ENCODE measurements at places on chromosomes 5 and 9. TPM values are rescaled to one million over a fixed set of nuclear protein-coding genes. Genes with fewer than 3 reads are reported as not detected.

- DNase-seq, result no peak
Observed at GRCh38 chr9:87641067-87641466, 84.9 kb upstream of the CTSL start.

GRCh38 chr5:14790220-14790619 lies 81.4 kb downstream of the ANKH start:
- DNase-seq, result no peak

Gene C5orf52
- not detected for total RNA-seq

DNA sequence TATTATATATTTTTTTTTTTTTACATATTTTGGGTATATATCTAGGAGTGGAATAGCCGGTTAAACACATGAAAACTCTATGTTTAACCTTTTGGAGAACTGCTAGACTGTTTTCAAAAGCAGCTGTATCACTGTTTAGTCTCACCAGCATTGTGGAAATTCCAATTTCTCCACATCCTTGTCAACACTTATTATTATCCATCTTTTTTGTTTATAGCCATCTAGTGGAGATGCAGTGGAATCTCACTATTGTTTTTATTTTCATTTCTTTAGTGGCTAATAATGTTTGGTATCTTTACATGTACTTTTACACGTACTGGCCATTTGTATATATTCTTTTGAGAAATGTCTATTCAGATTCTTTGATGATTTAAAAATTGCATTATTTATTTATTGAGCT lies 22.7 kb upstream of the CCDC180 start:
- no peak for DNase-seq

Gene CAMLG
- total RNA-seq, result 32.3 TPM

GRCh38 chr9:27085456-27085855 lies 23.6 kb upstream of the TEK start:
- DNase-seq, result no peak

DNA sequence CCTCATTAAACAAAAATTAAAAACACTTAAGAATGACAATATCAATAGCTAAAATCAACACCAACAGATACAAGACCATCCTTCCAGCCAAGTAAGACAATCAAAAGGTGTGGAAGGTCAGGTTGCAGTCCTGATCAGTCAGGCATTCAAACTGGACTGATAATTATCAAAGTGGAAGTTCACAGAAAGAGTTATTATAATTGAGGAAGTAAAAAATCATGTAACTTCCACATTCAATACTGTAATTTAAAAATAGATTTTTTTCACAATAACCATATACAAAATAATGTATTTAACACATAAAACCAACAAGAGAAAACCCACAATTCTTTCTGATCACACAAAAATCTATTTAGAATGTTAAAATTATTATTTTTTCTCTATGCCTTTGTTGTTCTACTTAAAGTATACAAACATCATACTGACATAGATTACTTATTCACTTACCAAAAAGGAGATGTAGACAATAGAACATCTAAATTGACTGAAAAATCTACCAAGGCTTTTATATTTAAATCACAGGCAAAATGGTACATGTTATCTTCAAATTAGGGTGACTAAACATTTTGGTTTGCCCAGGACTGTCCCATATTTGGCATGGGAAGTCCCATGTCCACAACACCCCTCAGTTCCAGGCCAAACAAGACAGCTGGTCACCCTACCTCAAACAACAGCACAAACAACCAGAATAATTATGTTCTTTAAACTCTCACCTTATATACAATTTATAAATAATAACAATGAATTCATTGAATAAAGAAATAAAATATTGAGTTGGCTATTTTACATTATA lies 142.5 kb upstream of the SLC24A2 start:
- DNase-seq, result no peak

DNA sequence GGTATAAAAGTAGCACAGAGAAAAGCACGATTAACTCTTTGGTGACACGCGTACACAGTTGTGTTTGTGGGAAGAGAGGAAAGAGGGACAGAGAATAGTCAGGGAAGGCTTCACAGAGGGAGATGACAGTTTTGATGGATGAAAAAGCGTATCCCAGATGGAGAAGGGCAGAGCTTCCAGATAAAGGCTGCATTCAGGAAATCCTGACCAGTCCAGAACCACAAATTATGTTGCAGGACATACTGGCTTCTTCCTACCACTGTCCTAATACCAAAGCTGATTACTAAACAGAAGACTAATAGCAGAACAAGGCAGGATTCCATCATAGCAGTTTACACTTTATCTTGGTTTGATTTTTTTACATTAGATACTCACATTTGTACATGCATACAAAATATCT lies 34.5 kb downstream of the SLC31A2 start:
- DNase-seq, result no peak

DNA sequence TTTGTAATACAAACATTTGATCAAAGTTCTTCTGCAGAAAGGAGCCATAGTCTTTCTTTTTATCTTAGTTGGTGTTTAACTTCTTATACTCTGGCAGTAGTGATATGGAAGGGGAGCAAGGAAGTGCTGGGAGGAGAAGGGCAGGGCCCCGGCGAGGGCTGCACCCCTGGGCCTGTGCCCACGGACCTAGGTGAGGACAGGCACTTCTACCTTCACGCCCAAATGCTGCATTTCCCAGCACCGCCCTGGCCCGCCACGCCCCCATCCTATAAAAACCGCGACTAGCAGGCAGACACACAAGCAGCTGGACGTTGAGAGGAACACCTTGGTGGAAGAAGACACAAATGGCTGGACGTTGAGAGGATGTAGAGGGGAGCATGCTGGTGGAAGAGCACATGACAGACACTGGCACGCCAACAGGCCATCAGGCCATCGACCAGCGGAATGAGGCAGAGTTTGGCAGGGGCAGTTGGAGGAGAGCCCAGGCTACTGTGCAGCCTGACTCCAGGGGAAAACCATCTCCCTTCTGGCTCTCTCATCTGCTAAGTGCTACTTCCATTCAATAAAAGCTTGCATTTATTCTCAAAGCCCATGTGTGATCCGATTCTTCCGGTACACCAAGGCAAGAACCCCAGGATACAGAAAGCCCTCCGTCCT lies 81.5 kb upstream of the C9orf72 start:
- DNase-seq, result no peak

Gene SH3PXD2B
- 15.0 TPM for total RNA-seq

Gene PIP5KL1
- total RNA-seq, result 0.70 TPM

DNA sequence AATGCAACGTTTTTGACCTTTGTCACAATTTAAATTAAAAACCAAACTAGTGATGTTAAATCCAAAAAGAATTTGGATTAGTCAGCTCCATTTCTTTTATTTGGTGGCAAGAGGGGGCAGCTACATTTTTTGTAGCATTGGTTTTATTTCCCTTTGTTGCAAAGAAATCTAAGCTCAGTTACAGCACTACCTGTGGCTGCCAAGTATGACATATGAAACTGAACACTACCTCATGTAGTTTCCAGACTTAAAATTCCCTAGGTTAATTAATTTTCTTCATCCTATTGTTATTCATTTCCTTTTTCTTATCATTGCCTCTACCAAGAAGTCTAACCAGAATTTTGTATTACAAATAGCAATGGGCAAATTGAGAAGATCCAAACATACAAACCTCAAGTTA lies 393.5 kb downstream of the BRINP1 start:
- DNase-seq, result no peak

Gene CAMK2A
- total RNA-seq, result not detected

DNA sequence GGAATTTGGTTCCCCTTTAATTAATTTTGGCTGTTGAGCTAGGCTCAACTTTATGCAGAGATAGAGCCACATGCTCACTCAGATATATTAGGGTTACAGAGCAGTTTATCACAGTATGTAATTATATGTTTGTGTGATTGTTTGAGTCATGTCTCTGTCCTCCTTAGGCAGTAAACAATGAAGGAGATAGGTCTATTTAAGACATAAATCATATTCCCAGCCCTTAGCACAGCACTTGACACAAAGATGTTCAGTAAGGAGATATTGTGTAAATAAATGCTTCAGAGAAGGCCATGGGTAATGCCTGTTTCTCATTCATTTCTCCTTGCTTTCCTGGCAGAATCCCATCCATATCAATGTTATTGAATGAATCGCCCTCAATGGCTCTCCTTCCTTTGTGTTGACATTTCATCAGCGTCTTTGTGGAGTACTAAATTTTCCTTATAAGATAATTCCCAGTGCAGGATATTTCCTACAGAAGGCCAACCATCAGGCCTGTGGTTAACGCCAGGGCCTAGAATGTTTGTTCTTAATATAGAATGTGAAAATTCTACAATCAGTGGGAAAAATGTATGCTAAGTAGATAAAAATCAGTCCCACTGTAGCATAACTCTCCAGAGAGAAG lies 408.0 kb downstream of the EBF1 start:
- no peak for DNase-seq

Data from dermis blood vessel endothelial cell (primary cell).